Activated CD4-positive, alpha-beta T cell treated with anti-CD3 and anti-CD28 coated beads for 36 hours (primary cell): ENCODE measurements at places on chromosomes 1 and 21. TPM values are rescaled to one million over a fixed set of nuclear protein-coding genes. Genes with fewer than 3 reads are reported as not detected.

Gene DLGAP3
- 0.66 TPM for total RNA-seq

Gene AMY1C
- total RNA-seq, result not detected

Gene TDRKH
- total RNA-seq, result 18.4 TPM

Gene LCE1B
- total RNA-seq, result not detected

Gene SIPA1L2
- 4.0 TPM for total RNA-seq
